ENCODE measurements at places on chromosomes 4 and X.
A peak's percentile ranks its signal among the peaks of the same experiment; 100 is the strongest.

GRCh38 chr4:24720979-24721378, 74.4 kb upstream of the SOD3 start:
- no peak for DNase-seq

DNA sequence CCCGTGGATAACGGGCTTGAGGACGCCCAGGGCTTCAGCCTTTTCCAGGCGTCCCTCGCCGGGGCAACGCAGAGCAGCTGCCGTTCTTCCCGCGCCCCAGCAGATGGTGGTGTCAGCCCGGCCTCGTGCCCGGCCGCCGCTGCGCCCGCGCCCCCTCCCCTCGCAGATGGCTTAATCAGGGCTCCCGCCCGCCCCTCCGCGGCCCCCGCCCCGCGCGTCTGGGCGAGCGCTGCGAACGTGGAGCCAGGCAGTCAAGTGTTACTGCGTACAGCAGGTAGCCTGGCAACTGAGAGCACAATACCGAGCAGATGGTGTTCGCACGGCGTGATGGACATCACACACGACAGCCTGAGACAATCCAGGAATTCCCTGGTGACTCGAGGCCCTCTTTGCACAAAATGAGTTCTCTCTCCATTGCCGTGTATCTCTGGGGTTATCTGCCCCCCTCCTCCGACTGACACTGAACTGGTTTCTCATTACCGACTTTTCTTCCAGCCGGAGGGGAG, 69.3 kb downstream of the MGST2 start:
- peak; percentile 44 for DNase-seq

DNA sequence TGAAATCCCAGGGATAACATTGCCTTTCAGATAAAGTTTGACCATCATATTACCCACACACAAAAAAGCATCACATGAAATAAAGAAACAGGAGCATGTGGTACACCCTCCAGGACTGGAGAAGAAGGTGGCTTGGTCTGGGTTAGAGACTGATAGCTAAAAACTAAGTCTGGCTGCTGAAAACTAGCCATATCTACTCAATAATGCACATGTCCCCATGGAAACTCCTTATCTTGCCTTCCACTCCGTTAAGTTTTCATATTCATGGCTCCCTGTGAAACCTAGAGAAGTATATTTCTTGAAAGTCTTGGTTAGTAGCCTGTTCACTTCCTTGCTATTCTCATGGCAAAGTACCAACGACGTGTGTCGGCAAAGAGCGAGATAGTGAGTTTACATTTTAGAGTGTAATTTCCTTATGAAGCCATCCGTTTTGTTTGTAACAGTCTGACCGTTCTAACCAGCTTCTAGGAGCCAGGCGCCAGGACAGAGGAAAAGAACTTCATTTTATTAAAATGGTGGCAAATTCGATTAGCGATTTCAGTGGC, 6.7 kb upstream of the DCTD start:
- DNase-seq = no peak

DNA sequence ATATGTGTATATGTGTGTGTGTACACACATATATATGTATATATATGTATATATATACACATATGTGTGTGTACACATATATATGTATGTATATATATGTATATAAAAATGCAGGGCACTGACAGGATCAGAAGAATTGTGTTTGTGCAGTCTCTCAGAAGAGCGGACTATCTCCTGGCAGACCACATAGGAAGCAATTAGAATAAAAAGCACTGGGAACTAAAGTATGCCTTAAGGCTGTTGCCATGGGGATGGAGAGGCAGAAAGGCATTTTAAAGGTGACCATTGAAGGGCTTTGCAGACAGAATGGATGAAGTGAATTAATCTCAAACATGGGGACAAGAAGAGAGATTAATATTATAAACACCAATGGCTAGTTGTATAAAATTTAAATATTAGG, 33.7 kb upstream of the USP51 start:
- DNase-seq = no peak

DNA sequence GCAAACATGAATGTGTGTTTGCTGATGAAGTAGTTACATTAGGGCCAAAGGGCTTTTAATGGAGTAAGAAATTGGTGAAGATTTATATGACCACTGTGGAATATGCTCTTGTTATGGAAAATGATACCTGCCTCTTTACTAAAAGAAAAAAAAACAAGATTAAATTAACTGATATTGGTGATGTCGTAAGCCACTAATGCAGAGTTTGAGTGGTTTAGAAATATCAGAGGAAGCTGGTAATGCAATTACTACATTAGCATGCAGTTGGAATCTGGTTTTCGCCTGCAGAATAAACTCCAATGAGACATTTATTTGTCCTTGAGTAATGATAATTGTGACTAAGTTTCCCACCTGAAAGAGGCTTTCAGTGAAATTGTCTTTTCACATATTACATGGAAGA, 597.9 kb downstream of the GALNTL6 start:
- no peak for DNase-seq

- DNase-seq = no peak
These were observed 260.7 kb downstream of the INPP4B start for GRCh38 chr4:142585411-142585810.

DNA sequence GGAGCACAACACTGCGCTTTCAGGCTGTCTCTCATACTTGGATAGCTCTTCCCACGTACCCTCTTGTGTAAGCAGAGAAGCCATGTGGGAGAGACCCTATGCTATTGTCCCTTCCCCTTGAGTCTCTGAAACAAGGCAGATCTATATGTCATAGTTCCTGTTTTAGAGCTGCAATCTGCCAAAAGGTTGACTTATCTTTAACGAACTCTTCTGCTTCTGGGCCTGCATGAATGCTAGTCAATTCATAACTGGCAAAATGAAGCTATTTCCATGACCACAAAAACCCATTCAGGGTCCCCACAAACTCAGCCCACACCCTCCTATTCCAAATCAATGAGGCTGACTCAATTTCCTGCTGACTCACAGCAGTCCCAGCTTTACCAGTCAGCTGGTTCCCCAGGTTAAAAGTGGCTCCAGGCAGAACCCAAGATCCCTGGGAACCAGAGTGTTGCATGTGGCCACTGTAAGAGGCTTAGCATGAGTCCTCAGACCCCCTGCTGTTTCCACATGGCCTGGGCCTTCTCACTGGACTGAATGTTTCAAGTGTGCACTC, 25.3 kb upstream of the SOD3 start:
- no peak for DNase-seq

DNA sequence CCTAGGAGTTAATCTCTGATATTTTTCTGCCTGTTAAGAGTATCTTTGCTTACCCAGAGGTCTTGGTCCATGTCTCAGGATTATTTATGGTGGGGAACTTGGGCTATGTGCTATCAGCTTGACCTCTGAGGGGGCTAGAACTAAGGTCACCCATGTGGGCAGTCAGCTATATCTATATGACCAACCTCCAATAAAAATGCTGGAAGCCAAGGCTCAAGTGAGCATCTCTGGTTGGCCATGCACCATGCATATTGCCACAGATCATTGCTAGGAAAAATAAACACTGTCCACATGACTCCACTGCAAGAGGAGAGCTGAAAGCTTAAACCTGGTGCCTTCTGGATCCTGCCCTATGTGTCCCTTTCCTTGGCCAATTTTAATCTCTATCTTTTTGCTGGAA, 196.5 kb upstream of the SLC7A11 start:
- DNase-seq = no peak

- DNase-seq = no peak
These were observed 23.8 kb downstream of the REELD1 start for GRCh38 chr4:146238107-146238506.

DNA sequence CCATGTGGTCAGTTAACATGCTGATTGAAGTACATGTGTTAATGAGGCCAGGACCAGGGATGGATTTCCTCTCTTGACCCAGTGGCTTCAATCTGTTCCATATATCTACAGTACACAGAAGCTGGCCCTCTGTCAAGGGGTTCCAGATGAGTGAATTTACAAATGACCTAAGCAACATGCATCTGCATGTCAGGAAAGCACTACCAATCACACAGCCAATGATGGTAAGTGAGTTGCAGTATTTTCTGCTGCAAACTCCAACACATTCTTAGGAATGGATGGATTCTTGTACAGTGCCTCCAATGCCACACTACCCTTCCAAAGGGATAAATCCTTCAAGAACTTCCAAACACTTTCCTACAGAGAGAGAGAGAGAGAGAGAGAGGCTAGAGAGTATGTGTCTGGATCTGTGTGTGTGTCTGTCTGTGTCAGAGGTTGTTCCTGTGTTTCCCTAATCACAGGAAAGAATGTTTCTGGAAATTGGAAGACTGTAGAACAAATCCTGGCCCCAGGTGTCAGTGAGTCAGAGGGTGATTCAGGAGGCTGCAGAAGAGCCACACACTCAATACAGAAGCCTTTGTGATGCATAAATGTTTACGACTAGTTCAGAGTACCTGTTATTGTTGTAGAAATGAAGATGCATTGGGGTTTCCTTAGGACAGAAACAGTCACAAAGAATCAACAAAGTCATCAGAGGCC, 107.5 kb downstream of the GUCY2F start:
- no peak for DNase-seq

DNA sequence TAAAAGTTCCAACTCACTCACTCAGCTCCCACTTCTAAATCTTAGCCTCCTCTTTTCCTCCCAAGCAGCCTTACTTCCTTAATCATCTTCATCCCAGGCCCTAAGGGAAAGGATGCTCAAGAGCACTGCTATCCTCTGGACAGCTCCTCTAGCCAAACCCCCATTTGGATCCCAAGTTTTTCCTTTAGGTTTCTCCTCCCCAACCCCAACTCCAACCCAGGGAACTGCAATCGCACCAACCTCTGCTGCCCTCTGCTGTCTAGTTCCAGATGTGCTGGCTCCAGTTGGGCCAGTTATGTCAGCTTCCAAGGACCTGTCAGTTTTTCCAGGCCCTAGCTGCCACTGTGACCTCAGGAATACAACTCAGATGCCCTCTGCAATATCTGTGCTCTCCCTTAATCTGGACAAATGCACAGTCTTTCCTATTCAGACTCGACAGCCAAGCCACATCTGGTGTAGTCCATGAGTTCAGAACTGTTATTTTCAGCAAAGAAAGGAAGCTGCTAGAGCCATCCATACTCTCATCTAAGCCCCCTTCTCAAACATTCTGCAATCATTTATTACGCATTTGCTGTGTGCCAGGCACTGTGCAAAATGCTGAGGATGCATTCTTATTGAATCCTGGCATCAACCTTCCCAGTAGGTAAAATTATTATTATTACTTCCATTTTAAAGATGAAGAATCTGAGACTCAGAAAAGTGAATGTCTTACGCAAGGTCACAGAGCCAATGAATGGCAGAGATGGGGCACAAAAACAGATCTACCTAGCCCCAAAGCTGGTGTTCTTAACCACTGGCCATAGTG, 12.3 kb upstream of the XPNPEP2 start:
- no peak for DNase-seq

Data from stimulated activated CD4-positive, alpha-beta T cell treated with anti-CD3 and anti-CD28 coated beads, Interleukin-1b, Interleukin-23, amount 100 ng/mL, for 4 hours (primary cell).